ENCODE measurements at places on chromosomes 1 and 21.

- DNase-seq: no peak
Observed at GRCh38 chr21:45889256-45889655, 92.3 kb upstream of the COL6A1 start.

DNA sequence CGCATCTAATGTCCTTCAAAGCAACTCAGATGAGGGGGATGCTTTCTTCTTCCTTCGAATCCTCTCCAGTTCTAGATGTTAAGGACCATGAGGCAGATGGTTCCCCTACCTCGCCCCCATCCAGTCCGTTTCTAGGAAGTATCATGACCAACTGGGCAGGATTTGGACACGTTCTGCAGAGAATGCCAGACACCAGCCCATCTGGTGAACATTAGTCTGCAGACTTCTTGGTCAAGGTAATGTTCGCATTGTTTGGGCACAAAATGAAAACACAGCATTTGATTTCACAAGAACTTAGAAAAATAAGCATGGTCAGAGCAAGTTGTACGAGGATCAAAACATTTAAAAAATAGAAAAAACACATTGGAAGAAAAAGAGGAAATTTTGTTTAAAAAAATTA is 25.4 kb upstream of the ADARB1 start:
- DNase-seq: peak; percentile 12

DNA sequence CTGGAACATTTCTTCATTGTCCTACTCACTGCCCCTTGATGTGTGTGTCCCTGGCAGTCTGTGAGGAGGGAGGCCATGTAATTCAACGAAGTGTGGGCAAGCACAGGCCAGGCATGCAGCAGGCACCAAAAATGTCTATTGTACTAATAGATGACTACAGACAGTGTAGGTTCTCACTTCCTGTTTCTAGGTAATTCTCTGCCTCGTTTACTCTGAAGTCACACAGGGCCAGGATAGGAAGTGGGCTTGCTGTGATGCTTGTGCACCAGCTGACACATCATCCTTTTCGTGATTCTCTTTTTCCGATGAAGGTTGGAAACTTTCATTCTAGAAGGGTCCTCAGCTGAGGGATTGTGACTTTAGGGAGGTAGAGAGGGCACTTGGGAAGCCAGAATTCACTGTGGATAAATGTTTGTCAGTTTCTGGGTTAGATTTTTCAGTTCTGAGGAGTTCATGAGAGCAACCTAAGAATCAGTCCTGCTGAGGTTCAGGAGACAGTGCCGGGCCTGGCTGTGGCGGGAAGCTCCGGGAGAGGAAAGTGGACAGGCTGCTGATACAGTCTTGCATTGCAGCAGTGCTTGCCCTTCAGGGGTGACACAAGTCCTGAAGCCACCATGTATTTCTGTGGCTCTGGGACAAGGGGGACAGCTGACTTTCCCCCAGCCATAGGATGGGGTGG is 4.3 kb upstream of the CSF1 start:
- no peak for DNase-seq

GRCh38 chr1:233884461-233885151 is 19.9 kb upstream of the SLC35F3 start:
- DNase-seq: no peak

- DNase-seq: no peak
Observed at GRCh38 chr1:158793604-158794003, 12.6 kb upstream of the OR6N2 start.

DNA sequence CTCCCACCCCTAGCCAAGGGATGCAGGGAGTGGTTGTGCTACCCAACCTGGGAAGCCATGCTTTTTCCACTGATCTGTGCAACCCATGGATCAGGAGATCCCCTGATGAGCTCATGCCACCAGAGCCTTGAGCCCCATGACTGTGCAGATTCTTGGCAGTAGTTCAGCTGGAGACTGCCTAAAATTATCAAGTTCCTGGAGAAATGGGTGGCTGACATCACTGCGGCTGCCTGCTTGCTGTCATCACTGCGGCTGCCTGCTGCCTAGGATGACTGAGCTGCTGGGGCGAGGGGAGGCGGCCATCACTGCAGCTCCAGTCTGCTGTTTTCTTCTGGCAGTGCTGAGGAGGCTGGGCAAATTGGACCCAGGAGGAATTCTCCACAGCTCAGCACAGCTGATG is 159.2 kb downstream of the AGBL4 start:
- no peak for DNase-seq

DNA sequence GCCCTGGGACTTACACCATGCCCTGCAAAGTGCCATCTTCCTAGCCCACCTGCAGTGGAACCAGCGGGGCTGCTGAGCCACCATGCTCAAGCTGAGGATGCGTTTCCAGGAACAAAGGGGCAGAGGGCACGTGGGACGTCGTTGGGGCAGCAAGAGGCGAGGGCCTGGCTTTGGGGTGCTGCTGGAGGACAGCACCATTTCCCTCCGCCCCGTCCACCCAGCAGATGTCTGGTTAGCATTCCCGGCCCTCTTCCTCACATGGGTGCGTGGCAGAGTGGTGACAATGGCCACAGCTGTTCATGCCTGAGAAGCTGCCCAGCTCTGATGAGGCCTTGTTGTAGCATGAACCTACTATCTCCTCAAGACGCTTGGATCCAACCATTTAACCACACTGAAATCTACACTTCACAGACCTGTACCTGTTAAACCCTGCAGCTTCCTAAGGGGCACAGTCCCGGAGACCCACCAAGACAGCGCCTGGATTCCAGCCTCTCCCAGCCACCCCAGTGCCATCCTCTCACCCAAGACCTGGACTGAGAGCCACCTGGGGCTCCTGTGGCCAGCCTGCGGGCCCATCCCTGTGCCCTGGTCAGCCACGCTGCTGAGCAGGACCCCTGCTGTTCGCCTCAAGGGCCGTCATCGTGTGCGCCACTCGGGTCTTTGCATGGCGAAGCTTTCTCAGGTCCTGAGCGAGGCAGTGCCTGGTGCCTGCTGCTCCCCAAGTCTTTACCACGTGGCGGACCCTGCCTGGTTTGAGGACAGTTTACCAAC is 33.2 kb downstream of the SLC45A1 start:
- DNase-seq: no peak

DNA sequence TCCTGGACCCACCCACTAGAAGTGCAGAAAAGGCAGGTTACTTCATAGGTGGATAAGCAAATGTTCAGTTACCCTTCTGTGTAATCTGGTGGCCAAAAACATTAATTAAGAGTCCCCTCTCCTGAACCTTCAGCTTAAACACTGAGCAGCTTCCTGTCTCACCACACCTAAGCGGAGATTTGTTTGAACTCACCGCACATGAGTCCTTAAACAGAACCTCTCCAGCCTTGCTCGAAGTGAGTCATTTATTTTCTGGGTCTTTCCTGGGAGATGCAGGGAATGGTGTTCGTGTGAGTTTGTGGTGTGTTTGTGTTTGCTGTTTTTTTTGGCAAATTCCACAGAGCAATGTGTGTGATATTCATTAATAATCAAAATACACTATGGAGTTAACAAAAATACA is 7.6 kb upstream of the FNBP1L start:
- DNase-seq: no peak

GRCh38 chr21:42614811-42615351 is 38.5 kb upstream of the PDE9A start:
- no peak for DNase-seq

DNA sequence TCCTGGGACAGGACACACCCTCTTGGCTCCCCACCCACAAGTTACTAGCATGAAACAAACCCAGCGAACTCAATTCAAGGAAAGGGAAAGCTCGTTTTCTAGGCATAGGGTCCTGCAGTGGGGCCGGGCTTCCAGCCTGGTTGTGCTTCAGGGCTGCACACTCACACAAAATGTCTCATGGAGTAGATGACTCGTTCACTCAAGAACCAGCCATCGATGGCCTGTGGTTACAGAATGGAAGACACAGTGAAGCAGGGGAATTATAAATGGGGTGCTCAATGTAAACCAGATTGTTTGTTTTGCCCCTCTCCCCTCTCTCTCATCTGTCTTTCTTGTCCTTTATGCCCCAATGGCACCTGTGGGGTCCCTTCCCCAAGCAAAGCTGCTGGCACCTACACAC is 56.0 kb upstream of the COX20 start:
- no peak for DNase-seq

GRCh38 chr1:180939711-180940103 is 27.0 kb downstream of the KIAA1614 start:
- no peak for DNase-seq

DNA sequence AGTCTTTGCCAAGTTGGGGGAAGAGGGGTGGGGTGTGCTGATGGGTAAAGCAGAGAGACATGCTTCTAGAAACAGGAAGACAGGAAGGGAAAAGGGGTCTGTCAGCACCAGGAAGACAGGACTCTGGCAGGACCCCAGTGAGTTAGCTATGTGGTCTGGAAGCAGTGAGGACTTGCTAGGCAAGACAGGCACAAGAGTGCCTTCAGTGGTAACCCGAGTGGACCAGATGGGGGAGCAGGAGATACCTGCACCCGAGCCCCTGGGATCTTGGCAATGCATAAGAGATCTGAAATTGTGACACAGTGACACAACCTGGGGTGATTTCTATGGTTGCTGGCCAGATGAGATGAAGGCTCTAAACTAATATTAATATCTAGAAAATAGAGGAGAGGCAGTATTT is 7.0 kb downstream of the TLR5 start:
- DNase-seq: no peak

- no peak for DNase-seq
Observed at GRCh38 chr1:53686091-53686964, 52.6 kb downstream of the GLIS1 start.

- DNase-seq: peak; percentile 74
Observed at GRCh38 chr1:156815307-156815826, 1.3 kb downstream of the SH2D2A start.

GRCh38 chr1:46533179-46533864 is 18.1 kb downstream of the KNCN start:
- no peak for DNase-seq

DNA sequence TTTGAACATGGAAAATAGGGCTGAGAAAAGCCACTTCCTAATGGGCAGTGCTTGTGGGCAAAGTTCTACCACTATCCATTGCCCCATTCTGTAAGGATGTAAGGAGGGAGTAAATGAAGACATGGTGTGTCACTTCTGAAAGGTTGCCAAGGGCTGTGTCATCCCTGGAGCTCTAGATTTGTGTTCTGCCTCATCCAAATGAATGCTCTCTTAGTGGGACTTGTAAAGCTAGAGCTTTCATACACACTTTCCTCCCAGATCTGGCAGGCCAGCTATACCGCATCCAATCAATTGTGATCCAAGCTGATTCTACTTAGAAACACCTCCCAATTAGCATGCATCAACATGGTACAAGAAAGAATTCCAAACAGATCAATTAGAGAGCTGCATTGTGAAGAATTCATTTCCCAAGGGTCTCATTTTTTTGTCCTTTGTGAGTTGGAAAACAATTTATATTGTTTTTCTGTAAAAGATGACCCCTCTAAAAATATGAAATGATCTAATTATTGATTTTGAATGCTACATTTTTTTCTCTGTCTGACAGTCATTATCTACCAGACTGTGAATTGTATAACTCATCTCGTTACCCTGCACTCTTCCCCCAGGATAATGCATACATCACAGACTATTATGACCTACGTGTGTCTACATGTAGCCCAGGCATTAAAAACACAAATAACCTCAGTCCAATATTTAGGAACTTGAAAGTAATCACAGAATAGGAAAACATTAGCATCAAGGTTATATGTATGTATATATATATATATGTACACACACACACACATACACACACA is 117.1 kb upstream of the DUSP10 start:
- peak; percentile 56 for DNase-seq

DNA sequence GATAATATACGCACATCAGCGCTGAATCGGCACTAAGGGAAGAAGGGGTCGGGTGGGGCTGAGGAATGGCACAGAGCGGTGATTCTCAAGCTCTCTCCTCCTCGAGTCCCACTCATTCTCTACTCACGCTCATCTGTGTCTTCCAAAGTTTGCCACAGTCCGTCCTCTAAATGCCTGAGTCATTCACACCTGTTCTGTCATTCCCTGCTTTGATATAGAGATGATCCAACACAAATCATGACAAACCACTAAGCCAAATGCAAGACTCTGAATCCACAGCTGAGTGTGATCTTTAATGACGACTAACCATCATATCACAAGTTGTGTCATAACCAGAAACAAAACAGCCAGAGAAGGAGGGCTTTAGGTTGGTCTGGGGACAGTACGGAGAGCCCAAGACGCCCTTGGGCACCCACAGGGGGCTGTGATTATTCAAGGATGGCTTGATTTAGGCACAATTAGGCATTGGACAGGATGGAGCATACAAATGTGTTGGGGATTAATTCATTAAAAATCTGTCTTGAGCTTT is 501.5 kb downstream of the KIF26B start:
- DNase-seq: no peak

Data from gastrocnemius medialis (tissue), 4 donors.